LNCaP clone FGC (cell line): ENCODE measurements at places on chromosomes 5 and 9.

DNA sequence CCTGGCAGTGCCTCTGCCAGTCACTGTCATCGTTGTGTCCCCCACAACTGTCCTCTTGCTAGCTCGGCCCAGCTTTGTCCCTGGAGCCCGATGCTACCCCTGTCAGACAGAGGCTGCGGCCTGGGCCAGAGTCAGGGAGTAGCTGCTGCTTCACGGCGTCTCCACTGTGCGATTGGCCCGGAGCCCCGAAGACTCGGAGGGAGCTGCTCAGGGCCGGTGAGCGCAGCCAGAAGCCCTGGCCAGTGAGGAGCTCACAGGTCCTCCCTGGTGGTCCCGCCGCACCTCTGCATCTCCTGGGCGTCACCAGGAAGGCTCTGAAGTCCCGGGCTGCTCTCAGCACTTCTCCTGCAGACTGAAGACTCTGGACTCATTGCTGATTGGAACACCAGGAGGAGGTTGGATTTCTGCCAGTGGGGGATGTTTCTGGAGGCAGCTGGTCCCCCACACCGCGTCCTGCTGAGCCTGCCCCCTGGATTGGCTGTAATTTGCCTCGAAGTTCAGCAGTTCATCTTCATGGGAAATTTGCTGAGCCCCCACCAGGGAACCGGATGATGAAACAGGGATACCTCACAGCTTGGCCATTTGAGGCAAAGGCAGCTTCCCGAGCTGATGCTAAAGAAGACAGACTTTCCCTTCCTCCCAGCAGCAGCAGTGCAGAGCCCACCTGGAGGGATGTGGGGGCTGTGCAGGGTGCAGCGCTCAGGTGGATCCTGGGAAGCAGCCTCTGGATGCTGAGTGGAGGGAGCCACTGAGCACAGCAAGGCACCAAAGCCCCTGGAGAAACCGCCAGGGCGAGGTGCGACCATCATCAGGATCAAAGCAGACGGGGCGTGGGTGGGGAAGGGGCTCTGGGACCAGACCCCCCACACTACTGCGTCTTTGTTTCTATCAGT, 45.6 kb downstream of the USP20 start:
- DNase-seq: no peak

DNA sequence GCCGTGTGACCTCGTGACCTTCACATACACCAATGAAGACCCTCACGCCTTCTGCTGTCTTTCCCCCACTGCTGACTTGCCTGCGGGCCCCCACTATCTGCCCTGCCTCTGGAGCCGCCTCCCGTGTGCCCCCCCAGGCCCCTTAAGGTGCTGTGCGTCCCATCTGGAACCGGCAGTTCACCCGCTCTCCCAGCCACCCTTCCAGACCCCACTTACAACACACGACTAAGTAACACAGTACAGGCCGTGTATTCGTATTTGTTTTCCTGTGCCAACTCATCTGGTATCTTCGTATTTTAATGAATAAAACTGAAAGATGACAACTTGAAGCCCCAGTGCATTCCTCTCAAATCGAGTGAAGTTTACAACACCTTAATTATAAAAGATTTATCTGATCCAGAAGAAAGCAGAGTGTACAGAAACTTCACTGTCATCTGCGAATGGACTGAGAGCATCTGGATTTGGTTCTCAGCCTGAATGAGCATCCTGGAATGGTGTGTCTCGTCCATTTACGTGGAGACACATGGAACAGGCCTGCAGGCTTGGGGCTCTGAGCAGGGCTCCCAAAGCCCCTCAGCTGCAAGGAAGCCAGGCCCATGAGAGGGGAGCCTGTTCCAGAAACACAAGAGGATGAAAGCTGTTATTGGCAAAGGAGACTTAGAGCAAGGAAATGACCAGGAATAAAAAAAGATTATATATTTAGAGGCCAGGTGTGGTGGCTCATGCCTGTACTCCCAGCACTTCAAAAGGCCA, 21.9 kb upstream of the TERT start:
- no peak for DNase-seq

DNA sequence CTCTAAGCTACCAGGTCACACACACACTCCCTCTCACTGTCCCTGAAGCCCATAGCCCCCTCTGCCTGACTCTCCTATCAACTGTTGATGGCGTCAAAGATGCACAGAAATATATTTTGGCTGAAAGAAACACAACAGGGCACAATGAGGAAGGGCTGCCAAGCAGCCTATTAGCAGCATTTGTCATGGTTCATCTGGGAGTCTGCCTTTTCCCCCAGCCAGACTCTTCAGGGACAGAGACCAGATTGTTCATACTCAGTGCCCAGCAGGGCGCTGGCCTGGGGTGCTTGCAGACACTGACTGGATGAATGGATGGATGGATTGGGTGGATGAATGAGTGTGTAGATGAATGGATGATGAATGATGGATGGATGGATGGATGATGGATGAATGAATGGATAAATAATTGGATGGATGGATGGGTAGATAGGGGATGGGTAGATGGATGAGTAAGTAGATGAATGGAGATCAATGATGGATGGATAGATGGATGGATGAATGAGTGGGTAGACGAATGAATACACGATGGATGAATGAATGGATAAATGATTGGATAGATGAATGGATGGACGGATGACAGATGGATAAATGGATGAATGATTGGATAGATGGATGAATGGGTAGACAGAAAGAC, 90.5 kb downstream of the ADAMTS2 start:
- no peak for DNase-seq

- DNase-seq: no peak
These were observed 40.5 kb upstream of the CDH18 start for GRCh38 chr5:20028506-20028905.

DNA sequence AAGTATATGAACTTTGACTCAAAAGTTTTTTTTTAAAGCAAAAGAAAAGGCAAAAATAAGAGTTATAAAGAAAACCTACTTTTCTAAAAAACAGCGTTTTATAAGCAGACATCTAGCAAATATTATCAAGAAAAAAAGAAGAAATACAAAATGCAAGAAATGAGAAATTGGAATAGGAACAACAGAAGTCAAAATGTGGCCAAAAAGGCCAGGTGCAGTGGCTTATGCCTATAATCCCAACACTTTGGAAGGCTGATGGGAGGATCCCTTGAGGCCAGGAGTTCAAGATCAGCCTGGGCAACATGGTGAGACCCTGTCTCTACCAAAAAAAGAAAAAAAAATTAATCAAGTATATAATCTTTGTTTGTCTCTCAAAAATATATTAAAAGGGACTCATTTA, 35.9 kb downstream of the APTX start:
- no peak for DNase-seq

GRCh38 chr5:180688330-180689070, 39.1 kb upstream of the FLT4 start:
- no peak for DNase-seq

DNA sequence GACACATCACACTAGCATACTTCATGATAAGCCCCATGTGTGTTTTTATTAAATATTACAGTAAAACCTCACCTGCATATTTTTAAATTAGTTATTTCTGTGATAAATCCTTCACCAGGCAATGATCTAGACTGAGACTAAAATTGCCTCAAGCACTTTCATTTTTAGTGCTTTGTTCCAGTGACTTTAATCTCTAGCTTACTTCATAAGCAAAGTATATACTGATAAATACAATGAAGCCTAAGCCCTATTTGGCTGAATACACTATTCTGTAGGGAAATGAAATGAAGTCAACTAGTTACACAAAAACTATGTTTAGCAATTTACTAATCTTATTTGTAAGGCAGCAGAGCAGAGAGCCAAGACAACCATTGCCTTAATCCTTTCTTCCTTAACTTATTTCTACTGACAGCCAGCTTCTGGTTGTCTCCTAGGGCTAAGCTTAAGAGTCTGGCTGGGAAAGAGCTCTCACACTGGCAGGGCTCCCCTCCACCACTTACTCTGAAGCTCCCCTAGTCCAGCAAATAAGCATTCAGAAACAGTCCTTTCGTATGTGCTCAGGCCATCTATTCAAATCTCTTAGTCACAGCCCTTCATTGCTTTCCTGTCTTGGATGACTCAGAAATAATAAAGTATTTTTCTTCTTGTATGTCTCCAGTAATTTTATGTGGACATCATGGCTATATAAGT, 31.4 kb upstream of the MTAP start:
- DNase-seq: no peak

DNA sequence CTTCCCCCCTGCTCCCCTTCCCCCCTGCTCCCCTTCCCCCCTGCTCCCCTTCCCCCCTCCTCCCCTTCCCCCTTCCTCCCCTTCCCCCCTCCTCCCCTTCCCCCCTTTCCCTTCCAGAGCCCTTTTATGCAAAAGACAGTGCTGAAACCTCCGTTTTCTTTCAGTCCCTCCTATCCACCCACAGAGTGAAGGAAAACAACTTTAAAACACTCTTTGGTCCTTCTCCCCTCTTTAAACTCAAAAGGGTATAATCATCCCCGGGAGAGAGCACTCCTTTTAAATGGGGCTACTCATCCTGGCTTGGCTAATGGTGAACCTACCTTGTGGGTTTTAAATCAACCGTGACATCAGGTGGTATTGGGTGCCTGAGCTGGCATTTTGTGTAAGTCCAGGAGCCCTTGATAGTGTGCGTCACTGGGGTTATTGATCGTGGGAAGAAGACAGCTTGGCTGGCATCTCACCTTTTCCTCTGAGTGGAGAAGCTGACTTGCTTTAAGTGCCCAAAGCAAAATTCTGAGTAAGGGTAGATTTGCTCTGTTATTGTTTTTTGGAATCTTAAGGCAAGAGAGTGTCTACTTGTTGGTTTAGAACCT, 2.7 kb downstream of the LARP1 start:
- DNase-seq: no peak

DNA sequence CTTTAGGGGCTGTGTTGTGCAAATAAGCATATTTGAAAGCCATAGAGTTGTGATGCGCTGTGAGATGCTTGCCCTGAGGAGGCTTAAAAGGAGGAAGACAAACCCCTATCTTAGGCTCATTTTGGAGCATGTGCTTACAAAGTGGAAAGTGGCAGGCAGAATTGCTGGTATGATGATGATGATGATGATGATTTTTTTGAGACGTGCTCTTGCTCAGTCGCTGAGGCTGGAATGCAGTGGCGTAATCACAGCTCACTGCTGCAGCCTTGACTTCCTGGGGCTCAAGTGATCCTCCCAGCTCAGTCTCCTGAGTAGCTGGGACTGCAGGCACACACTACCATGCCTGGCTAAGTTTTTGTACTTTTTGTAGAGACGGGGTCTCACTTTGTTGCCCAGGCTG, 1.7 kb downstream of the CNOT8 start:
- no peak for DNase-seq

GRCh38 chr5:137580030-137580429, 80.9 kb upstream of the SPOCK1 start:
- DNase-seq: no peak

DNA sequence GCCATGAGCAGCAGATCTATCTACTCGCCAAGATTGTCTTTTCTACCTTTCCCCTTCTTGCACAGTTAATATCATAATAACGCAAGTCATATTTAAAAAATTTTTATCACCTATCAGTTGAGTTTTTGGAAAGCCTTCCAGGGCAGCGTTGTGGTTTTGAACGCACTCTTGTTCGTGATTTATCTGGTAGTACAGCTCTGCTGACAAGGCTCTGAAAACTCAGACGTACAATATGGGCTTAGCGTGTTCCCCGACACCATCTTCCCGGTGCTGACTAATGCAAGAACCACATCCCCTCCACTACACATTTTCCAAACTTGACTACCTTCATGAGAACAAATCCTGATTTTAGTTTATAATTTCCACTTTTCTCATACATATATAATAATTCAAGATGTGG, 1.6 kb upstream of the NFIL3 start:
- no peak for DNase-seq

DNA sequence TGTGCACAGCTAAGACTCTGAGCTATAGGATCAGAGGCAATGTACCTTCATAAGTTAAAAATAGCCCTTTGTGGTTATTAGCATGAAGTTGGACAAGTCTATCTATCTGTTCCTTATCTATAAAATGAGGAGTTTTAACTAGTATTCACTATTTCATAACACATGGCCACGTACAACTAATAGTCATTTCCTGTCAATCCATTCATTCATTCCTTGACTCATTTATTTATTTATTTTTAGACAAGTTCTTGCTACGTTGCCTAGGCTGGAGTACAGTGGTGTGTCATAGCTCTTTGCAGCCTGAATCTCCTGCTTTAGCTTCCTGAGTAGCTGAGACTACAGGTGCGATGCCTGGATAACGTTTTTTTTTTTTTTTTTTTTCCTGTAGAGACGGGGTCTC, 92.1 kb downstream of the NR3C1 start:
- no peak for DNase-seq

GRCh38 chr5:14449052-14449661, 132.4 kb upstream of the OTULINL start:
- DNase-seq: no peak

GRCh38 chr5:94693043-94693822, 74.8 kb downstream of the SLF1 start:
- no peak for DNase-seq

- DNase-seq: no peak
These were observed 10.4 kb upstream of the CMBL start for GRCh38 chr5:10317825-10318682.

DNA sequence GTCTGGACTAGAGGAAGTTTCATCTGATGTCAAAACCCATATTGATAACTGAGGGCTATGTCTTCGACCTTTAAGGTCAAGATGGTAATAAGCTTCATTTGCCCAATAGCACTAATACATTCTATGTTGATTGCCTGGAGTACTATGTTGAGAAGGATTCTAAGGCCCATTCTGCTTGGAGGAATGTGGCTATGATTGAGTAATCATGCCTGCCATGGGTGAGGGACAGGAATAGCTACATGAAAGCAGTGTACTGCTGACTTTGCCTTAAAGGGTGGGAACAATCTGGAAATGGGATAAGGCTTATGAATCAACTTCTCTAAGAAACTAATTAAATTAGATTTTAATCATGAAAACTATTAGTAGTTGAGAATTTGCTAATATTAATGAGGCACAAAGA, 13.6 kb downstream of the NNT start:
- no peak for DNase-seq

DNA sequence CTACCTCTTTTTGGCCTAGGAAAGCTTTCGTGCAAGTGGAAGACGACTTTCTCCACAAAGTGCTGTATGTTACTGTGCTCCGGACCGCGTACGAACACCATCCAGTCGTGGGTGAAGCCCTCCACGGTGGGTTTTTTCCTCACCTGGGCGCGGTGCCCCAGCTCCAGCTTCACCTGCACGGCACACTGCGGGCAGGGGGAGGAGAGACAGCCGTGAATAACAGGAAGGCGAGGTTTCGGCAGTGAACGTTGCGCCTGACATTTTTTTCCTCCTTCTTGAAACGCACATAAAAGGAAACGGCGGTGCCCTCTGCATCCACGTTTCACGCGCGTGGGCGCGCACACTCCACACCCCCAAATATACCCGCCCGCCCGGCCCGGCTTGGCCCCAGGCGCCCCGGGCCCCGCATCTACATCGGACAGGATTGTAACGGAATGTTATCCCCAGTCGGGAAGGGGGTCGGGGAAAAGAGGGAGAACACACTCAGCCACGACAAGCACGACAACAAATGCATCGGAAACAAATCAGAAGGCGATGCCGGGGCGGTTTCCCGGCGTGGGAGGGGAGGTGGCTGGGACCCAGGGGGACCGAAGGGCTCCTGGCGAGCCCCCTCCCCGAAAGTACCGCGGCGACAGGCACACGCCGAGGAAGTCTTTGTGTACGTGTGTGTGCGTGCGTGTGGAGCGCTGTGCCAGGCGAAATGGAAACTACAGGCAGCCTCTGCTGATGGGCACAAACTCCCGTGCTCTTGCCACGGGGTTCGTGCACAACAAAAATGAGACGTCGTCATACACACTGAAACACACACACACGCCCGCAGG, 1.4 kb downstream of the MLLT3 start:
- DNase-seq: no peak
